NCI-H1417 treated with DMSO at 0.1 percent for 48 hours (cell line): ENCODE measurements at places on chromosomes 4 and X.

DNA sequence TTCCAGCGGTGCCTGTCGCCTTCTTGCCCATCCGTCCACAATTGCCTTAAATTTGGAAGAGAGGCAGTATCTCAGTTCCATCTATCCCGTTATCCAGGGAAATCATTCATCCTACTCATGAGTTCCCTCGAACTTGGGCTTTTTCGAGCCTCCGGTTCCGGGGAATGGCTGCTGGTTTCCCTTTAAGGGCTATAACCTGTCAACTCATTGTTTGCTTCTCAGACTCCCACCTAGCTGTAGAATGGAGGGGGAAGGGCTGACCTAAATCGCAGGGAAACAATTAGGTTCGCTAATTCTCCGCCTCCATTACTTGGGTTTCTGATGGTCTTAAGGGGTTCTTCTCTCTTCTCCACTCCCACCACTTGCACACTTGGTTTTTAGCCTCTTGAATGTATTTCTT lies 1.2 kb downstream of the UCHL1 start:
- DNase-seq = no peak

DNA sequence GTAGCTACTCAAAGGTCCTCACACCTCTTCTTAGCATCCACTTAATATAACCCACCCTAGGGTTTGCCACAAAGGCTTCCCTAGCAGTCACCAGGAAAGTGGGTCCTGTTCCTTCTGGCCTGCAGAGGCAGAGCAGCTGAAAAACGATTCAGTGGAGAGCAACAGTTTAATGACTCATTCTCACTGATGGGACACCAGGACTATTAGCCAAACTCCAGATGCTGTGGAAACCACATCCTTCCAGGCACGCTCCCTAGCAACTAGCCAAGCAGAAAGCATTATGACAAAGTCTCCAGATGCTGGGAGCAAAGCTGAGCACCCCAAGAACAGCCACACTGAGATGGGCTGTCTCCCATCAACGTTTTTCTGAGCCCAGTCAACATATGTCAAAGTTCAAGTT lies 30.3 kb upstream of the UTP14A start:
- no peak for DNase-seq

- DNase-seq = no peak
Measured at GRCh38 chr4:6526671-6527091, 48.3 kb upstream of the MAN2B2 start.

DNA sequence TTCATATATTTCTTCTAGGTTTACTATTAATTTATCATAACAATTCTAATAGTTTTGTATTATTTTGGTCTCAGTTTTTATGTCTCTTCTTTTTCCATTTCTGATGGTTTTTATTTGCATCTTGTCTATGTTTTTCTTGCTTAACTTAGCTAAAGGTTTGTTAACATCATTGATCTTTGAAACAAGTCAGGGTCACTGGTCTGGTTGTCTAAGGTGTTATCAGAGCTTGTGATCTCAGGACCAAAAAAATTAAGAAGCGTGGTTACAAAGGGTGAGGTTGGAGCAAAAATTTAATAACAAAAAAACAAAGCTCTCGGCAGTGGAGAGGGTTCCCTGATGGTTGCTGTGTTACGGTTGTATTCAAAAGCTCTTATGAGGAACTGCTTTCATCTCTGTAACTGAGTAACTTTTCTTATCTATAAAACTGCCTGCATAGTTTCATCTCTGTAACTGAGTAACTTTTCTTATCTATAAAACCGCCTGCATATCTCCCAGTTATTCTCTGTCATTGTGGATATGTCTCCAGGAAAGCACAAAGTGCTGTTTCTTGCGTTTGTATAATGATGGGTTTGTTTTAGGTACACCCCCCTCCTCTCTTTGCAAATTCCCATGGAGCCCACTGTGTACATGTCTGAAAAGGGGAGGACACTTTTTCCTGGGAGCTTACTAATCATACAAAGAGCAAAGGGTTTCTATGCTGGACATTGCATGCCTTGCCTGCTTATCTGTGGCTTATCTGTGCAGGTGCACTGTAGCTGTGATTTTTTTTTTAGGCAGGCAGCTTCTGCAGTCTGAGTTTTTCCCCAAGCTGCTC lies 62.4 kb upstream of the UGT2B15 start:
- no peak for DNase-seq

DNA sequence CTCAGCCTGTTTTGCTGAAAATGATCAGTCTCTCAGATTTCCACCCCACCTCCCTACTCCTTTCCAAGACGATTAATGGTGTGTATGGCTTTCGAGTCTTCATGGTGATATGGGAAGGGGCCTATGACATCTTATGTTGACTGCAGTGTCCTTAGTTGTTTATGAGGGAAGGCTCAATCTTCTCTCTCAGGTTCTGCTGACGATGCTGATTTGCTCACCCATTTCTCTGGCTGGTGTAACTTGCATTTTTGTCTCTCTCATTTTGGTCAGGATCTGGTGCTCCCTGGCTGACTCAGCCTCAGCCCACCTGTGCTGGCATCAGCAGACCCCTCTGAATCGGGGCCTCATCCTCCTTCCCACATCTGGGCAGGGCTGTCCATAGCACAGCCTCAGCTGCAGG lies 31.4 kb upstream of the XAGE2 start:
- DNase-seq = no peak

GRCh38 chr4:138948918-138949317 lies 66.7 kb upstream of the NOCT start:
- no peak for DNase-seq

- no peak for DNase-seq
Measured at GRCh38 chrX:40877887-40878286, 142.5 kb upstream of the MED14 start.

- no peak for DNase-seq
Measured at GRCh38 chrX:53262189-53262917, 19.0 kb downstream of the IQSEC2 start.

DNA sequence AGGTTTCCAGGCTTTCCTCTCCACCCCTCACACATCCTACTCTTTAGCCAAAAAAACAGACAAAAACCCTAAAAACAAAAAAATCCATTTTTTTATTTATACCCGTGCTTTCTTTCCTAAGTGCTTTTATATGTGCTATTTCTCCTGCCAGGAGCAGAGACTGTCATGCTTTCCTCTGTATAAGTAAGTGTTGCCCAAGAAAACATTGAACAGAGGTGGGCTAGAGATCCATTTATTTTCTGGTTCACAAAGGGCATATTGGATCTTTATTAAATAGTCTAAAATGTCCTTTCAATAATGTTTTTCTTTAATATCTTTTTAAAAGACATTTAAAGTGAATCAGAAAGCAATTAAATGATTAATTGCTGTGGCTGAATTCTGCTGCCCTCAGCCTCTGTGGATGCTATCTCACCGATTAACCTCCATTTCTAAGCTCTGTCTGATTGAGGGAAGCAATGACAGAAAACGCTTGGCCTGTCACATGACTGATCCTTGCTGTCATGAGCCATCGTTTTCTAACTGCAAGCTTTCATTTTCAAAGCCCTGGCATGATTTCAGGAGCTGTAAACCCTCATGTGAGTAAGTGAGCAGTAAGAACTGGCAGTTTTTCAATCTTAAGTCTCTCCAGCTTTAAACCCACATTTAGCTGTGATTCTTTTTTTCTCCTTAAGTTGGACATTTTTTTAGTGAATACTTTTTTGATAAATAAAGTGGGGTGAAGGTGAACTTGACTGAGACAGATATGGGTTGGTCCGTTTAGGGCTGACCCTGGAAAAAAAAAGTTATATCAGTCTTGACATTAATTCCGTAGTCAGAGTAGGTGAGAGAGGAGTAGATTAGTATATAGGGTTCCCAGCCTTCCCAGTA lies 180.7 kb upstream of the PGRMC2 start:
- no peak for DNase-seq

- DNase-seq = no peak
Measured at GRCh38 chr4:123233136-123233768, 163.3 kb upstream of the SPRY1 start.

DNA sequence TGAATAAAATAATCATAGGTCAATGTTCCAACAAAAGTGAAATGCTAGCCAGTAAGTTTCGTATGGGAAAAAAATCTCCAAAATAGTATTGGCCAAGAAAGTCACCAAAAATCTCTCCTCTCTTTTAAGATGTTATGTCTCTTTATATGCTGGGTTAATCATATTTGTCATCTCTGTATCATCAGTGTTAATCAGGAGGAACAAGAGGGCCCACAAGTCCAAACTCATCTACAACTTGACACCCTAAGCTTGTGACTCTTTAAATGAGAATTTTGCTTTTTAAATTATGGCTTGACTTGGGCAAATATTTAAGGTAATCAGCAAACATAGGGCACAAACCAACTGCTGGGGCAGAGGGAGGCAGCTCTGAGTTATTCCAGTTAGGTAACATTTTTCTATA lies 75.5 kb downstream of the AMMECR1 start:
- no peak for DNase-seq

DNA sequence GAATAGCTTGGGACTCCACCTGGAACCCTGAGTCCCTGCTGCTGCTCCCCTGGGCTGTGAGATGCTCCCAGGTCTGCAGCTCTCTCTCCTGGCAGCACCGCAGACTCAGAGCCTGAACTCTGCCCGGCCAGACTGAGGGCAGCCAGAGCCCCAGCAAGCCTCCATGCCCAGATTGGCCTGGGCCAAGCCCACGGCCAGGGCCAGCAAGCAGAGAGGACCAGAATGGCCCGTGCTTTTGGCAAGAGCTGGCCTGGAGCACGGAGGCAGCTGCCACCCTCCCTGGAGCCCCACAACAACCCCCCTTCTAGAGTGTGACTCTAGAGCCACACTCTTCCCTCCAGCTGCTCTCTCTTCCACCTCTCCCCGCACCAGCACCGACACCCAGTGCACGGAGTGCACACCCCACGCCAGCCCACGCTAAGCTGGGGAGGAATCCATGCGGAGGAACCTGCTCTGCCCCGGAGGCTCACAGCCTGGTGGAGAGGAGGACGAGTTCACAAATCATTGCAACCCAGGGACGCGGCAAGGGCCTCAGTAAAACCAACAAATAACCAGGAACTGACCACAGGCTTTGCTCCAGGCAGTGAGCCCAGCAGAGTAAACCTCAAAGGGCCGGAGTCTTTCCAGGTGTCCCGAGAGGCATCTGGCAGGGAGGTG lies 110.3 kb downstream of the HMX1 start:
- DNase-seq = no peak

GRCh38 chr4:158255727-158256324 lies 45.5 kb downstream of the TMEM144 start:
- peak; percentile 18 for DNase-seq

DNA sequence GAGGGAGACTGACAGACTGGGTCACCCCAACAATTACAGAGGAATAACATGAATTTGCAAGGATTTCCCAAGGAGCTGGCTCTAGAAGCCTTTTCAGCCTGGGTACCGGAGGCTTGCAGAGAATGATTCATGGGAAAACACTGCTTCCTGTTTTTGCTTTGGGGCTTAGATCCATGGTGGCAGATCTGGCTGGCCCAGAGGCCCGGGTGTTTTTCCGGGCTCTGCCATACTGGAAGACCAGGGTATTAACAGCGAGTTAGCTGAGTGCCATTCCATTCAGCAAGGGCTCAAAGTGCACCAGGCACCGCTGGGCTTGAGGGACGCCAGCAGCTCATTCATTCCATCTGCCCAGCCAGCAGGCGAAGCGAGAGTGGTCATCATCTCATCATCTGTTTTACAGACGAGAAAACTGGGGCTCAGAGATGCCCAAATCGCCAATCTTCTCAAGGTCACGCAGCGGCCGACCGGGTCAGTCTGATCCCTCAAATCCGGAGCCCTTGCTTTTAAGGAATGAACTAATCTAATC lies 1.3 kb downstream of the WDR1 start:
- DNase-seq = no peak

DNA sequence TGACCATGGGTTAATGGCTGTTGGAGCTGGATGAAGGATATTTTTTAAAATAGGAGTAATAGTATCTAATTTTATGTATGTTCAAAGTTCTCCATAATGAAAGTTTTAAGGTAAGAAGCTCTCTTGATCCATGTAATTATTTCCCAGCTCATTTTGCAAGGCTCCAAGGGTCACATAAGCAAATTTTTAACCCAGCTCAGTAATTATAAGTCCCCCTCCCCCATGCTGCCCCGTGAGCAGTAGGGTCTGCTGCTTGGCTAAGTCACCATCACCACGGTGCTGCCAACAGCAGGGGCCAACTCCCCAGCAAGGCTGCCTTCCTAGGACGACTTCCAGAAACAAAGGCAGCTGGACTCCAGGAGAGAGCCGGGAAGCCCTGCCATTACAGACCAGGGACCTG lies 340.0 kb downstream of the FBXW7 start:
- no peak for DNase-seq

- no peak for DNase-seq
Measured at GRCh38 chr4:87543835-87544461, 14.8 kb upstream of the SPARCL1 start.

DNA sequence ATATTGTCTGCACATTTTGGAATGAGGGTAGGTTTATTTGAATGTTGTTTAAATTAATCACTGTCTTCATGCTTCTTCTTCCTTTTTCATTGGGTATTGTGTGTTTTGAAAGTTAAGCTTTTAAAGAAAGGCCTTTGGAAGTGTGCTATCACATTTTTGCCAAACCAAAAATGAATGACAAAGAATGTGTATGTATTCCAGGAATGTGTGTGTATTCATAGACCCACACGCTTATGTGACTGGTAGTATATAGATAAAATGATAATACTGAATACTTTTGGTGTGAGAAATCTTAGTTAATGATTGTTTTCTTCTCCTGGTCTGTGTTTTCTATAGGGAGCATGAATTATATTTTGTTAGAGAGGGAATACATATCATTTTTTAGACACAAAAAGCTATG lies 404.4 kb downstream of the TLL1 start:
- DNase-seq = no peak

- DNase-seq = no peak
Measured at GRCh38 chrX:10537308-10537707, 83.1 kb downstream of the MID1 start.

DNA sequence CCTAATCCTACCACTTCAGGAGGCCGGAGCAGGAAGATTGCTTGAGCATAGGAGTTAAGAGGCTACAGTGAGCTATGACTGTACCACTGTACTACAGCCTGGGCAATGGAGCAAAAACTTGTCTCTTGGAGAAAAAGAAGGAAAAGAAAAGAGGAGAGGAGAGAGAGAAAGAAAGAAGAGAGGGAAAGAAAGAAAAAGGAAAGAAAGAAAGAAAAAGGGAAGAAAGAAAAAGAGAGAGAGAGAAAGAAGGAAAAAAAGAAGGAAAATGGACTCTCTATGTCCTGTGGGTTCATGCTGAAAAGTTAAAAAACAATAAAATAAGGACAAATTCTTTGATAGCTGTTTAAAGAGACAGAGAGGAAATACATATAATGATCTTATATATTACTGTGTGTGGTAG lies 13.3 kb upstream of the ABRAXAS1 start:
- no peak for DNase-seq

- DNase-seq = no peak
Measured at GRCh38 chrX:121479406-121479805, 432.0 kb downstream of the GLUD2 start.

GRCh38 chr4:10305816-10306215 lies 151.4 kb downstream of the ZNF518B start:
- no peak for DNase-seq

GRCh38 chr4:104868533-104868932 lies 278.1 kb upstream of the TET2 start:
- no peak for DNase-seq

GRCh38 chr4:138978600-138978999 lies 37.0 kb upstream of the NOCT start:
- DNase-seq = no peak

GRCh38 chr4:145731028-145731427 lies 51.1 kb downstream of the C4orf51 start:
- no peak for DNase-seq

GRCh38 chr4:754221-755120 lies 48.8 kb downstream of the PCGF3 start:
- no peak for DNase-seq
